ENCODE measurements at places on chromosomes 2 and 18.
A peak's percentile ranks its signal among the peaks of the same experiment; 100 is the strongest.

GRCh38 chr2:68379184-68379708 lies 14.2 kb downstream of the PLEK start:
- DNase-seq = no peak

- DNase-seq = no peak
These were observed 61.3 kb downstream of the EFEMP1 start for GRCh38 chr2:55862246-55862645.

GRCh38 chr2:237421542-237422116 lies 7.7 kb upstream of the COL6A3 start:
- DNase-seq = peak; percentile 73

DNA sequence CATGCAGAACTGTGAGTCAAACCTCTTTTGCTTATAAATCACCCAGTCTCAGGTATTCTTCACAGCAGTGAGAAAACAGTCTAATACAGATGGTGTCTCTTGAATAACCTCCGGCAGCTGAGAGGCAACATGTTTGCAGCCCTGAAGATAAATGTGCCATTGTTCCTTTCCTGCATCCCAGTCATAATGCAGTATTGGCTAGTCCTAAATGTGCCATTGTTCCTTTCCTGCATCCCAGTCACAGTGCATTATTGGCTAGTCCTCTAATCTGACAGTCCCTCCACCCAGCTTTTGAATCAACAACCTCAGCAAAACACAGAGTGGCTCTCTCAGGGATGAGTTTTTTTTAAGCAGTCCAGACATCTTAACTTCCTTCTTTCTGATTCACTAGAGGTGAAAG lies 550.7 kb downstream of the RIT2 start:
- no peak for DNase-seq

GRCh38 chr2:240560084-240560479 lies at the start of gene DUSP28:
Gene DUSP28, plus strand, starts transcription at chr2:240560357. Its CDS starts 328 bp downstream, at chr2:240560685.
- DNase-seq = peak; percentile 77

DNA sequence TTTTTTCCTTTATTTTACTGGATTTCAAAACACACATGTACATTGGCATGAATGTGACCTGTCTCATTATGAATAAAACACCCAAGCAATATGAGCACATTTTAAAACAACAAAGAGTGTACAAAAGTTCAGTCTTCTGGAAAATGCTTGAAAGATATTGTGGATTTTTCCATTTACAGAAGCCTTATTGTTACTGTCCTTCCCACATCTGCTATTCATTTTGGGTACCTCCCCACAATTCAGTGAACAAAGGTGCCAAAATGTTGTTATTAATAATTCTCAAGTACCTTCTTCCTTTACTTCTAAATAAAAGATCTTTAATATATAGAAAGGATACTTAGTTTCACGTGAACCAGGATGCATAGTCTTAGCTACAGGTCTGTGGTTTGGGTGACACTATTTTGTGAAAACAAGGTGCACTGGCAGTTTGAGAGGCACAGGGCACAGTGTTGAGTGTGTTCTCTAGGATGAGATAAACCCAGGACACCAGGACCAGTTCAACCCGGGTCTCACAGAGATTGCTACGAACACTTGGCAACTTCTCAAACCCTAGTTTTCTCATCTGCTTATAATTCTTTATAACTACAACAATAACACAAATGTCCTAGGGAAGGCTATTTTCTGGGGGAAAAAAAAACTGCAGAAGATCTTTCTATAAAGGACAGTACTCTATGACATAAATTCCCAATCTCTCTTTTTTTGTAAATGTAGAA lies 84.5 kb upstream of the GALNT5 start:
- no peak for DNase-seq

DNA sequence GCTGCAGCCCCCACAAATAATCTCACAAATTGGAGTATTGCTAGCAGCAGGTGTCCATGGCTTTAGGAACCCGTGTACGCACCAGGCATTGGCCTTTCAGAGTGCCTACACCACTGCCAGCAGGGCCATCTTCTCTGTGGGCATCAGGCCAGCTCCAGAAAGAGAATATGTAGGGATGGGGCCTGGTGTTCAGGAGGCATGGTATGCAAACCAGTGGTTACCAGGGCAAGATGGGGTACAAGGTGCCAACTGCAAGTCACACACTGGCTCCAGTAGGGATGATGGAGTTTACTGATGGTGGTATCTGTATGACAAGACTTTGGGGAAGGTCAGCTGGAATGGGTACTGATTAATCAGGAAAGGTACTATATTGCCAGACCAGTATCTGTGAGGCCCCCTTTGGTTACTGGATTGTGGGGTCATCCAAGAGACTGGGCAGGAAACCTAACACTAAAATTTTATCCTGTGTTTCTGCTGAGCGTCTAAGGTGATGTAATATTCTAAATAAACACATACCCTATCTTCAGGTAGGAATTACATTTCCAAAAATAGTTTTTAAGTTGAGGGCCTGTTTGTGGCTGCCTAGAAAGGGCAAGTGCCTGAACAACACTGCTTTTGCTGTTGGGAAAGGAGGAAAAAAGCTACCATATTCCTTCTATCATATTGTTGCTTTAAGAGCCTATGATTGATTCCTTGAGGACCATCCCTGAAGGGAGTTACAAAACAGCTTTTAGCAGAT lies 9.0 kb downstream of the CNOT9 start:
- no peak for DNase-seq

DNA sequence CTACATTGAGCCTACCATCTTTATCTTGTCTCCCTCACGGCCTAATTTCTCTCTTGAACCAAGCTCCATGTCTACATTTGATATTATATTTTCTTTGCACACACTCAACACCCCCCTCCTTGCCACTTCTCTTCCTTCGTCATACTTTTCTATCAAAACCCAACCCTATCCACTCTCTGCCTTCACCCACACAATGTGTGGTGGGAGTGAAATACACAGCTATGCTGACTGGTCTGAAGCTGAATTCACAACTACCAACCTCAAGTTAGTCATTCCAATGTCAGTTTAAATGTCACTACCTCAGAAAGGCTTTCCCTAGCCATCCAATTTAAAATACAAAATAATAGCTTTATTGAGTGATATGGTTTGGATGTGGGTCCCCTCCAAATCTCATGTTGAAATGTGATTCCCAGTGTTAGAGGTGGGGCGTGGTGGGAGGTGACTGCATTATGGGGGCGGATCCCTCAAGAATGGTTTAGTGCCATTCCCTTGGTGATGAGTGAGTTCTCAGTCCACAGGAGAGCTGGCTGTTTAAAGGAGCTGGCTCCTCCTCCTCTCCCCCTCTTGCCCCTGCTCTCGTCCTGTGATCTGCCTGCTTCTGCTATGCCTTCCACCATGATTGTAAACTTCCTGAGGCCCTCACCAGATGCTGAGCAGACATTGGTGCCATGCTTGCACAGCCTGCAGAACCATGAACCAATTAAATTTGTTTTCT lies 112.1 kb downstream of the DTNB start:
- no peak for DNase-seq

DNA sequence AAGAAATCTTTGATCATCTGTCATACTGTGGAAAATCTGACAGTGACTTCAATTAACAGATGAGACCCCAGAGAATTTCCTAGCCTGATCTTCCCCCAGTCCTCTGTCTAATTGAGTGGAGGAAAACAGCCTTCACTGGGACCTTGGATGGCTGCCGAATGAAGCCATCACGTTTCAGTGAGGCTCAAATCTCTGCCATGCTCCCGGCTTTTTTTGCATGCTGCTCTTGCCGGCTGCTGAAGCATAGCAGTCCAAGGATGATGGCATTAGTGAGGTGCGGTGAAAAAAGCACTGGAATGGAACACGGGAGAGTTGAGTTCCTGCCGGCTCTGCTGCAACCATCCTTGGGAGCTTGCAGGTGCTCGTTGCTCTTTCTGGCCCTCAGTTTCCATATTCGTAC lies 430.5 kb downstream of the SLC4A3 start:
- no peak for DNase-seq

- no peak for DNase-seq
These were observed 67.0 kb downstream of the SP3 start for GRCh38 chr2:173898178-173898668.

DNA sequence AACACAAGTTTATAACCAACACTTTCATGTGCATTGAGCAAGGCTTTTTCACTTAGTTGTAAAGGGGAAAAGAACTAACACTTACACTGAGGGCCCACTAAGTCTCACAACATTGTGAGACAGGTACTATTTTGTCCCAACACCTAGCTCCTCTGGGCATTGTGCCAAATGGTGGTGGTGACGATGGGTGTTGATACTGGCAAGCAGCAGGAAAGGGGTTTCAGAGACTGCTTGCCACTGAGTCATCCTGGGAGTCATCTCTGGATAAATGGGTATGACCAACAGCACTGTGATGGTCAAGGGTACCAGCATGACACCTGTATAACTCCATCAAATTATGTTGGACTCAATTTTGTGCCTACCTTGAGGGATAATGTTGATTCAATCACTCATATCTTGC lies 138.8 kb upstream of the ITGA6 start:
- DNase-seq = peak; percentile 49

- DNase-seq = no peak
These were observed 188.8 kb upstream of the PGAP1 start for GRCh38 chr2:197115325-197115724.

DNA sequence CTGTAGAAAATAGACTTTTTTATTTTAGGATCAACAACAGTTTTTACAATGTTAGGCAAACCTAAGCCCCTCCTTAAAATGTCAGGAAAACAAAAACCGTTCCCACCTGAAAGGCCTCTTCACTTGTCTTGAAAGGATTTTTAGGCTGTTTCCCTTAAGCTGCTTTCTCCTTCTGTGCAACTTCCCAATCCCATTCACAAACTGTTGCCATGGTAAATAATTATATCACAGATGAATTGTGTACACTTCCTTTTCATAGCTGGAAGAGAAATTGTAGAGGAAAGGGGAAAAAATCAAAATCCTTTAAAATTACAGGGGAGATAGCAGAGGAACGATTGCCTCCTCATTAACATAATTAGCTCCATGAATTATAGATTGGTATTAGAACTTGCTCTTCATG lies 1488.0 kb upstream of the CELF4 start:
- peak; percentile 20 for DNase-seq

GRCh38 chr2:66069937-66070720 lies 364.8 kb upstream of the MEIS1 start:
- DNase-seq = no peak

DNA sequence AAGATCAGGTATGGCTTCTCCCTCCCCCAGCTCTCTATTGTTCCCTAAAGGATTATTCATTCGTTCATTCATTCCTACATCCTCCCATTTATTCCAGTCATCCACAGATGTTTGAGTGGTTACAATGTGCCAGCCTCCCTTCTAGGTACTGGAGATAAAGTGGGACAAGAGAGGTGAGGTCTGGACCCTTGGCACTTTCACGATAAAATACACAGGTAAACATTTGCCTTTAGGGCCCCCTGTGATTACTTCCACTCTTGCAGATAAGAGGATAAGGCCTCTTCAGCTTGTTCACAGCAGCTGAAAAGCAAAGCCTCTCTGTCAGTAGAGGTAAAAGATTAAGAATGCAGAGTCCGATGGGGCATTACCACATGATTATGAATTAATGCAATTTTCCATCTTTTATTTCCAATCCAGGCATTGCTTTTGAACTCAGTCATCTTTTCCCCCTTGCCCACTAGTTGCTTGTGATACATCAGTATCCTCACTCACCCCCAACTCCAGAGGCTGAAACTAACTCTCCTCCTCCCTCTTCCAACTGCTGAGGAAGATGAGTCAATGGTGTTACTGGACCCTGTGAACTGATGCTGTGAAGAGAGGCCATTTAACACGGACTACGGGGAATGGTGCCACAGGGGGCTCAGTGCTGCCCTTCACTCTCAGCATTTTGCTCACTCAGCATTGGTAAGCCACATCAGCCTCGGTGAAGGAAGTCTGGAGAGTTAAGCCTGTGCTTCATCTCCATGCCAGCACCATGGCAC lies 1.1 kb upstream of the DPP4 start:
- DNase-seq = no peak

DNA sequence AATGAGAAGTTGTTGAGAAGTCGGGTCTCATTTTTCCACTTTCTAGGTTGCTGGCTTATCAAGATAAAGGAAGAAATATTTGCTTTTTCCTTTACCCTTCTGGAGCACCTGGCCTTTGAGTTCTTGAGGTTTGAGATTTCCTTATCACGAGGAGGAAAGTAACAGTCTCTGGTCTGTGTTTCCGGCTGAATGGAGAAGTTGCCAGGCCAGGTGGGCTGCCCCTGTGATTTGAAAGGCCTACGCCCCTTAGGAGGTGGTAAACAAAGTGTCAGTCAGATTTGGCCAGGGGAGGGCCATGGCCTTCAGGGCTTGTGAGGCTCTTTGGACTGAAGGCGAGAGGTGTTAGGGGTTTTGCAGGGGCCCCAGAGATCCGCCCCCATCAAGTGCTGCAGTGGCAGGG lies 156.7 kb upstream of the HAAO start:
- no peak for DNase-seq

- no peak for DNase-seq
These were observed 502.2 kb upstream of the SETBP1 start for GRCh38 chr18:44178476-44178875.

- no peak for DNase-seq
These were observed 91.9 kb downstream of the TWIST2 start for GRCh38 chr2:238939521-238940403.

DNA sequence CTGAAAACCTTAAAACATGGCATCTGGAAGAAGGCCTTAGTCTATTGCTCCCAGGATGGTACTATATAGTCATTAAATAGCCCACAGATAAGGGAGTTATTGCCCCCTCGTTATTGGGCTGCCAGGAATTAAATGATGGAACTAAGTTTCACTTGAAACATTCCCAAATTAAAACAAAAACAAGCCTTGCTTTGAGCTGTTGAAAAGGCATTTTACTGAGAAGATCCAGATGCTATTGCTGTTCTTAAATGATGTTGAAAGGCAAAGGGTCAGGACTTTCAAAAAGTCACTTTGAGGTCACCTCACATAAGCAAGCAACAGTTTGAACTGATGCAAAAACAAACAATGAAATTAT lies 2.0 kb upstream of the AMMECR1L start:
- no peak for DNase-seq

DNA sequence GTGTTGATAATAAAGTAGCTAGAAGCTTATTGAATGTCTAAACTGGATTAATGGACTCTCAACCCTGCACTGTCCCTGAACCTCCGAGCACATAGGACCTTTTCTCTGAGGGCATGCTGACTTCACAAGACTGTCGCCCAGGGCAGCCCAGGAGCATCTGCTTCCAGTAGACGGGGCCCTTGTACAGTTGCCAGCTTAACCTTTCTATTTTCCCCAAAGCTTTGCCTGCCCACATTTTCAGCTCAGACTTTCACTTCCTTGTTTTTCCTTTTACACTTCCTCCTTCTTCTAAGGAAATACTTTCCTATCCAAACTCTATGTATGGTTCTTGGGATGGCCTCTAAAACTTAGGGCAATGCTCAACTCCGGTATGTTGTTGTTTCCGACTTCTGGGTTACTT lies 1.3 kb downstream of the VWA3B start:
- no peak for DNase-seq

- DNase-seq = no peak
These were observed 116.3 kb upstream of the TTN start for GRCh38 chr2:178923546-178923945.

GRCh38 chr2:68645523-68645922 lies 2.1 kb downstream of the PROKR1 start:
- DNase-seq = no peak

GRCh38 chr2:9291331-9291730 lies 84.7 kb downstream of the ASAP2 start:
- DNase-seq = no peak
